ENCODE measurements at places on chromosomes 3 and 15.

DNA sequence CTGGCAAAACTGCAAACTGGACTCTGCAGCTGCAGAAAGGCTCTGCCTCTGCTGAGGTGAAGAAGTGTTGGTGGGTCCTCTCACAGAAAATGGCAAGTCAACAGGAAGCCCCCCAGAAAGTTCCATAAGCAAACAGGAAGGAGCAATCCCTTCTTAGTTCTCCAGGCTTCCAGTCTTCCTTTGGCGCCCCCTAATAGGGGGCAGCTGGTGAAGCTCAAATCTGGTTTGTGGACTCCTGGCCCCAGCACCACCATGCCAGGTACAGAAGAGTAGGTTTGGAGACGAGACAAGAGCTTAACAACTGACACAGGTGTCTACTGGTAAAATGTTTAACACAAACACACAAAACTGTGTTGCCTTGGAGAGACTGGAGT lies 35.5 kb downstream of the LEO1 start:
- no peak for DNase-seq

GRCh38 chr15:80090879-80091503 lies 31.5 kb downstream of the ZFAND6 start:
- no peak for DNase-seq

DNA sequence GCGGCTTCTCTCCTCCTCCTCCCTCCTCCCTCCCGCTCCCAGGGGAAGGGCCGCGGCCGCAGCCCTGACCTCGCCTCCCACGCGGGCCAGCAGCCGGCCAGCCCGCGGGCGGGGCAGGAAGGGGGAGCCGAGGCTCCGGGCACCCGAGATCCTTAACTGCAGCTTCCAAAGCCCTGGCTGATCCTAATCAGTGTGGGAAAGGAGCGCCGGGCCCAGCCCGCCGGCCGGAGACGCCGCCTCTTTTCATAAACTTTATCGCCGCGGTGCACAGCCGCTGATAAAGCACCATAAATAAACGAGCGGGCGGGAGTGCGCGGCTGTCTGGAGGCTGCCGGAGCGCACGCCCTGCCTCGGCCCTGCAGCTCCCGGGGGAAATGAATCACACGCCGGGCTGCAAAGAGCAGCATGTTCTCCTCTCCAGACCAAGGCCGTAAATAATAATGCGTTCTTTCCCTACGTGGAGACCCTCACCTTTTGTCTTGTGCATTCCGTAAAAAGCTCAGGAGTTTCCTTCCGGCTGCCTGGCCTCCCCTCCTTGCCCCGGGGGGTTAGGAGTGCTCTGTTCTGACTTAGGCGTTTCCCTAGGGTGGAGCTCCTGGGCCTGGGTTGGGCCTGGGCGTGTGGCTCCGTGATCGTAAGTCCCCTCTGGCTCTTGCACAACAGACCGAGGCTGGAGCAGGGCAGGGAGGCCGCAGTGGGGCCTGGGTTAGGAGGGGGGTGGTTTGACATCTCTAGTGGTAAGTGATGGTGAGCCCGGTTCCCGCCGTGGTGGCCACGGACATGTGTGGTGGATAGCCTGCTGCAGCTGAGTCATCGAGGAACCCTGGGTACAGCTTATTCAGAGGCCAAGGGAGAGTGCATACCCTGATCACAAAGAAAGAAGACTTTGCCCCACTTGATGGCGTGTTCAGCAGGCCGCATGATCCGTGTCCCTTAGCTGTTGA lies 132.6 kb upstream of the HES1 start:
- DNase-seq, result no peak

- no peak for DNase-seq
Measured at GRCh38 chr3:141049681-141050080, 1.5 kb upstream of the SPSB4 start.

- no peak for DNase-seq
Measured at GRCh38 chr3:186342197-186342596, 19.8 kb downstream of the DGKG start.

GRCh38 chr3:23594066-23594465 lies 211.7 kb upstream of the UBE2E1 start:
- no peak for DNase-seq

DNA sequence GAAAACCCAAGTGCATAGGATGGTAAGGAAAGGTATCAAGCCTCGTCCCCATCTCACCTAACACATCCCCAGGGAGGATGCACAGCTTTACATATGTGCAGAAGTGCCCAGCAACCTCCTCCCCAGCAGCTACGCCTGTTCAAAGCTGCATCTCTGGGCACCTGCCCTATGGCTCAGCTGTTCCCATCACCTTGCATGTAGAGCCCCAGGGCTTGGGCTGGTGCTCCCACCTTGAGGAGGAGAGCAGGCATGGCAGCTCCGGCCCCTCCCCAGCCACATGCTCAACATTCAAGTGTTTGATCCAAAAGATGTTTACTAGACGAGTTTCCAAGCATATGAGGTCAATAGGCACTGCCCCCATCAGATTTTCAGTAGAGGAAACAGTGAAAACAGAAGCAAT lies 173.5 kb downstream of the ATP10A start:
- no peak for DNase-seq

Measured in stimulated activated CD8-positive, alpha-beta memory T cell treated with anti-CD3 and anti-CD28 coated beads, Interleukin-4, amount 100 ng/mL, for 1 hour (primary cell).